ENCODE measurements at places on chromosomes 2 and 18. TPM values are rescaled to one million over a fixed set of nuclear protein-coding genes. Genes with fewer than 3 reads are reported as not detected.

Gene RAB6C
- not detected for total RNA-seq

Gene MEP1B
- not detected for total RNA-seq

Gene DSG2
- total RNA-seq: 102 TPM

Gene IL18RAP
- total RNA-seq: not detected

All from smooth muscle cell of the umbilical artery (primary cell).